ENCODE measurements at places on chromosomes 6 and 20.

GRCh38 chr20:47258745-47259695 lies 97.5 kb downstream of the ZMYND8 start:
- DNase-seq: no peak

GRCh38 chr6:6474170-6474920 lies 114.2 kb upstream of the LY86 start:
- no peak for DNase-seq

GRCh38 chr6:123360359-123360758 lies 276.4 kb downstream of the TRDN start:
- no peak for DNase-seq

GRCh38 chr6:158009114-158009891 lies 27.6 kb downstream of the SYNJ2 start:
- DNase-seq: no peak

DNA sequence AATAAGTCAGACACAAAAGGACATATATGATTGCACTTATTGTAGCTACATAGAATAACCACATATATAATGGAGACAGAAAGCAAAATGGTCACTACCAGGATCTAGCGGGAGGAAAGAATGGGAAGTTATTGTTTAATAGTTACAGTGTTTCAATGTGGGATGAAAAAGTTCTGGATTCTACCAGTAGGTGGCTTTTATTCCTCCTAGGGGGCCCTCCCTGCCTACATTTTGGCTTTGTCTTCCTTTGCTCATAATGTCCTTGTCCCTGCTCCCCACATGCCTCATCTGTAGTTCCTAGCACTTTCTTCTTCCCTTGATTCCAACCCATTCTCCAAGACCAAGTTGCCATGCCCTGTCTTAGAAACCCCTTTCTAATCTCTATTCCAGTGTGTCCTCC lies 16.3 kb downstream of the ZNF133 start:
- DNase-seq: no peak

GRCh38 chr6:93571346-93571745 lies 152.0 kb upstream of the EPHA7 start:
- no peak for DNase-seq

DNA sequence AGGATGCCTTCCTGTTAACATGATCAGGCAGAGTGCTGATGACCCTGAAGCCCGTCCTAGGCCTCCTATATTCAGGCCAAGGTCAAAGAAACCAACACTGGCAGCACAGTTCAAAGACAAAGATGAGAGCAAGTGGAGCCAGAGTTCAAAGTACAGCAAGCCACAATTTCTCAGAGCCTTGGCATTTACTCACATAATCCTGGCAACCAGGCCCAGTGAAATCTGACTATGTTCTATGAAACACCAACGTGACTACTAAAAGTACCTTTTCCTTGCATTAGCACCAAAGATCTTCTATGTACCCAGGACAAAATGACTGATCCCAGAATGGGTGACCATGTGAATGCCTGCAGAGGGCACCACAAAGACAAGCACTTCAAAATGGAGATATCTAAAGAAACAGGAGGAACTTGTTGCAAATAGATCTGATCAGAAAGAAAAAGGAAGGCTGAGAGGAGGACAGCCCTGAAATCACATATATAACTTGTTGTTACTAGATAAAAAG lies 3.9 kb downstream of the NFS1 start:
- DNase-seq: no peak

GRCh38 chr6:136784910-136785746 lies 7.1 kb downstream of the MAP3K5 start:
- DNase-seq: no peak

GRCh38 chr6:41171908-41172307 lies 9.0 kb upstream of the TREM2 start:
- no peak for DNase-seq

DNA sequence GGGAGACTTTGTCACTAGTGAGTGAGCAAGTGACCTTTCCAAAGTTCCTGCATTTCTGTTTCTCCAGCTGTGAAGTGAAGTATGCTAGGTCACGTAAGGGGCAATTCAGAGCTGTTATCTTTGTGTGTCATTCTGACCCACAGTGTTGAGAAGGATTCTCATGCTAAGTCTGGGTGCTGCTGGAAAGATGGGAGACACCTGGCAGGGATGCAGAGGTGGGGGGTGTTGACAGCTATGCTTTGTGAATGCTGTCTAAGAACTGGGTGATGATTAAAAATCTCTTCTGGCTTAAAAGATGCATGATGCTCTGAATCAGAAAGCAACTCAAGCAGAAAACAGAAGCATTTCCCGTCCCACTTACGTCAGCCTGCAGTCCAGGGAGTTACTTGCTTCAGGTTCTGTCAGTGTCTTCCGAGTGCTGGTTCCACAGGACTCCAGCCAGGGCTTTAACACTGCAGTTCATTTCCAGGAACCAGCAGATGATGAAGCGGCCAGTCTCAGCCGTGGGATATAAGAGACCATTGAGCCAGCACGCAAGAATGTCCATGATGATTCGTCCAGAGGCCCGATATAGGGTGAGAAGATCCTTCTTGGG lies 30.9 kb upstream of the ASXL1 start:
- DNase-seq: no peak

GRCh38 chr20:48635791-48636267 lies 192.0 kb downstream of the PREX1 start:
- peak; percentile 15 for DNase-seq

DNA sequence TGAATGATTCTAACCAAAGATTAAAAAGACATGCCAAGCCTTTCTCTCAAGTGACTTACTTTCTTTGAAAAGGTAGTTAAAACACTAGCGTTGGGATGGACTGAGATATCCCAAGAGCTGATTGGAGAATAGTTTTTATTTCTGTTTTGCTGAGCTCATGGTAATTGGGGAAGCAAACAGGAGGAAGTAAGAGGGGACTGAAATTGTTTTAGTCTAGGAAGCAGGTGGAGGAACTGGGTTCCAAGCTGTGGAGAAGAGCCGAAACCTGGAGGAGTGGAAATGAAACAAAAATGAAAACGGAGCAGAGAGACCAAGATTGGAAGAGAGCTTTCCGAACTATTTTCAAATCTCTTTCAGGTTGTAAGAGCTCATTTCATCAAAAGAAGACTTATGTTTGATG lies 59.9 kb upstream of the TENT5A start:
- DNase-seq: no peak

GRCh38 chr6:135358251-135358821 lies 139.2 kb downstream of the AHI1 start:
- DNase-seq: no peak

- DNase-seq: no peak
These were observed 23.6 kb downstream of the CEP57L1 start for GRCh38 chr6:109118871-109119354.

GRCh38 chr6:121748376-121748775 lies 312.9 kb downstream of the GJA1 start:
- no peak for DNase-seq

DNA sequence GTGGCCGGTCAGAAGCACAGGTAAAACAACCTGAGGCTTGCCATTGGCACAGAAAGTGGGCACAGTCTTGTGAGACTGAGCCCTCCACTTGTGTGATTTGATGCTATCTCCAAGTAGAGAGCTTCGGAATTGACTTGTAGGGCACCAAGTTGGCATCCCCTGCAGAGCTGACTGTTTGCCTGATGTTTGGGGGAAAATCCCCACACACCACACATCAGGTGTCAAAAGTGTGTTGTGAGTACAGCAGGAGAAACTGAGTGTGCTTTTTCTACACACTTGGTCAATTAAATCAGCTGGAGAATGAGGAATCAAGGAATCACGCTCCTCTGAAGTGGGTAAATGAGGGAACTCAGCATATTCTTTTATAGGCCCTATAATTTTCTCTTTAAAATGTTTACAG lies 989 bp downstream of the SERINC3 start:
- no peak for DNase-seq

- no peak for DNase-seq
These were observed 717.6 kb upstream of the MAP3K7 start for GRCh38 chr6:91304521-91304920.

GRCh38 chr6:157088841-157089240 lies 234.5 kb downstream of the TMEM242 start:
- no peak for DNase-seq

DNA sequence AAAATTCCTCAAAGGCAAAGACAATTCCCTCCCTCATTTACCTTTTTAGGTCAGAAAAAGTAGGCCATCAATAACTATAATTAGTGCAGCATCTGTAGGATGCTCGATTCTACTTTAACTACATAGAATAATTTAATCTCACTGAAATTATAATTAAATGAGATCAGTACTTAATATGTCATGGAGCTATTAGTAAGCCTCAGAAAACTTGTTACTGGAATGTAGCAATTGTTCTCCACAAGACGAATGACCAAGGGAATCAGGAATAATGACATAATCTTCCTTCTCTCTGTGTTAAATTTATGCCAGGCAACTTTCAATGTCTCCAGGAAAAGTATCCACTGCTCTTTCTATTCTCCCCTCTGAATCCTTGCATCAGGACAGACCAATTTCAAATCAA lies 34.1 kb downstream of the SESN1 start:
- no peak for DNase-seq

DNA sequence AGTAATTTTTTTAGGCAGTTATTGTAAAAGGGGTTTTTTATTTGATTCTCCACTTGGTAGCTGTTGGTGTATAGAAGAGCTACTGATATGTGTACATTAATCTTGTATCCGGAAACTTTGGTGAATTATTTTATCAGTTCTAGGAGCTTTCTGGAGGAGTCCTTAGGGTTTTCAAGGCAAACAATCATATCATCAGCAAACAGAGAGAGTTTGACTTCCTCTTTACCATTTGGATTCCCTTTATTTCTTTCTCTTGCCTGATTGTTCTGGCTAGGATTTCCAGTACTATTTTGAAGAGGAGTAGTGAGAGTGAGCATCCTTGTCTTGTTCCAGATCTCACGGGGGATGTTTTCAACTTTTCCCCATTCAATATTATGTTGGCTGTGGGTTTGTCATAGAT lies 28.0 kb upstream of the TNFAIP3 start:
- DNase-seq: no peak

- DNase-seq: peak; percentile 26
These were observed 37.5 kb upstream of the MRPS18A start for GRCh38 chr6:43724914-43725642.

DNA sequence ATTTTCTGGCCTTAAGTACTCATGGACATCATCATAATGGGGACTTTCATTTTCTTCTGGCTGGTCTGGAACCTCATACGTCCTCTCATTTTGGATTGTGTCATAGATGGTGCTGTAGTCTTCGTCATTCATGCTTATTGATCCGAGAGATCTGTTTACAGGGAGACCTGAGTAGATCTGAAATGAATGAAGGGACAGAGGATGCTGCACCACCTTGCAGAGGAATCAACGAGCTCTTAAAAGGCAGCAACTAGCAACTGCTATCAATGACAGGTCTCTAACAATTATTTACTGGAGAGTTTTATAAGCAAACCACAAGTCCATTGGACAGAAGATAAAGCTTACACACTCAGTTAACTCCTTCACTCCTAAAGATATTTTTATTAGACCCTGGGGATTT lies 49.7 kb upstream of the ENPP4 start:
- DNase-seq: no peak

DNA sequence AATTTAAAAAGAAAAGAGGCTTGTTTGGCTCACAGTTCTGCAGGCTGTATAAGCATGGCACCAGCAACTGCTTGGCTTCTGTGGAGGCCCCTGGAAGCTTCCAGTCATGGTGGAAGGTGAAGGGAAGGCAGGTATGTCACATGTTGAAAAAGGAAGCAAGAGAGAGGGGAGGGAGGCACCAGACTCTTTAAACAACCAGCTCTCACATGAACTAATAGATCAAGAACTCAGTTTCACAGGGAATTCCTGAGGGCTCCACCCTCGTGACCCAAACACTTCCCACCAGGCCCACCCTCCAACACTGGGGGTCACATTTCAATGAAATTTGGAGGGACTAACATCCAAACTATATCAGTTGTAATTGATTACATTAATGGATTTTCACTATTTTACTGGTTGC lies 127.9 kb upstream of the MLIP start:
- no peak for DNase-seq

- DNase-seq: no peak
These were observed 15.1 kb upstream of the HCK start for GRCh38 chr20:32036716-32037485.

GRCh38 chr6:115592025-115592424 lies 468.7 kb downstream of the FRK start:
- DNase-seq: no peak

DNA sequence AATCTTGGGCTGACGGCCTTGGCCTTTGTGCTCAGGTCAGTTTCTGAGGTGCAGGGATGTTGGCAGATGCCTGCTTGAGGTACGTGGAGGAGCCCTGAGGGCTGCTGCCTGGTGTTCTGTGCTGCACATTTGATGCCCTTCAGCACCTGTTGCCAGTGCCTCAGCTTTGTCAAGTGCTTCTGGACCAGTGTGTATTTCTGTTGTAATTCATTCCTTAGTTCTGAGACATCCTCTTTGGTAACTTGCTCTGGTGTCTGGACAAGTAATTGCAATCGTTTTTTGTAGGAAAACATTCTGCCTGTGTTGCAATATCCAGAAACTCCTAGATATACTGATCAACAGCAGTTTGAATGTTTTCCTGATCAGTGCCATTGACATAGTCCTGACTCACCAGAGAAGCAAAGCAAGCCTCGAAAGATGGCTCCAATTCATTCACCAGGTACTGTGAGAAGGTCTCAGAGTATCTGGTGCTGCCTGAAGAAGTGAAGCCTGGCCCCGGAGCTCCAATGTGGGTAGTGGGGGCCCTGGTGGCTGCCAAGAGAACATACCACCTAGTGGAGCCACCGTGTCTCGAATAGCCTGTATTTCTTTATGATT lies 26.7 kb downstream of the ZNF337 start:
- DNase-seq: no peak

GRCh38 chr20:10671221-10671918 lies 2.4 kb downstream of the JAG1 start:
- DNase-seq: no peak

DNA sequence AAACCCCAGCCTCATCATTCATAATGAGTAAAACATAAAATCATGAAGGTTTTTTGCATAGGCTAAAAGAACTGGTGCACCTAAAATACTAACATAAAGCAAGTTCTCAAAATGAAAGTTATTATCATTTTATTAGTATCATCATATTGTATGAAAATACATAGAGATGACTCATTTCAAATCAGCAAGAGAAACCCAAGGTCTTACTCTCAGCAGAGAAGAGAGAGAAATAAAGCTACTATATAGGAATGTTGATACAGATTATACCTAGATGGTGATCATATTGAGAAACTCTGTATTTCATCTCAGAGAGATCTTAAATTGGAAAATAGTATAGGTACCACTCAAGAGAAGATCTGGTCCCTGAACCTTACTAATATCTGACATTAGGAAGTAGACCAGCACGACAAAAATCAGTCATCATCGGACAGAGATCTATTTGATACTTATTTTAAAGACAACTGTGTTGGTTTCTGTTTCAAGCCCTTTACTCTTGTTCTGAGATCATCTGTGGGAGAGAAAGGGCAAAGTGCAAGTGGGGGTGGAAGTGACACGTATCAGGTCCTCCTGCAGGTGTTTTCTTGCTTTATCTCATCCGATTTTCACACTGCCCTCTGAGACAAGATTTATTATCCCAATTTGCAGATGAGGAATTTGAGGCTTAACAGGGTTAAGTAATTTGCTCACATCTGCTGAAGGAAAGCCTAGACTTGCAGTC lies 532.3 kb downstream of the MAFB start:
- DNase-seq: no peak

- DNase-seq: no peak
These were observed 45.4 kb downstream of the L3MBTL3 start for GRCh38 chr6:130063806-130064205.

GRCh38 chr6:21869085-21869771 lies 275.7 kb downstream of the SOX4 start:
- DNase-seq: no peak
